Memory B cell (primary cell): ENCODE measurements at places on chromosomes 1 and 21.

DNA sequence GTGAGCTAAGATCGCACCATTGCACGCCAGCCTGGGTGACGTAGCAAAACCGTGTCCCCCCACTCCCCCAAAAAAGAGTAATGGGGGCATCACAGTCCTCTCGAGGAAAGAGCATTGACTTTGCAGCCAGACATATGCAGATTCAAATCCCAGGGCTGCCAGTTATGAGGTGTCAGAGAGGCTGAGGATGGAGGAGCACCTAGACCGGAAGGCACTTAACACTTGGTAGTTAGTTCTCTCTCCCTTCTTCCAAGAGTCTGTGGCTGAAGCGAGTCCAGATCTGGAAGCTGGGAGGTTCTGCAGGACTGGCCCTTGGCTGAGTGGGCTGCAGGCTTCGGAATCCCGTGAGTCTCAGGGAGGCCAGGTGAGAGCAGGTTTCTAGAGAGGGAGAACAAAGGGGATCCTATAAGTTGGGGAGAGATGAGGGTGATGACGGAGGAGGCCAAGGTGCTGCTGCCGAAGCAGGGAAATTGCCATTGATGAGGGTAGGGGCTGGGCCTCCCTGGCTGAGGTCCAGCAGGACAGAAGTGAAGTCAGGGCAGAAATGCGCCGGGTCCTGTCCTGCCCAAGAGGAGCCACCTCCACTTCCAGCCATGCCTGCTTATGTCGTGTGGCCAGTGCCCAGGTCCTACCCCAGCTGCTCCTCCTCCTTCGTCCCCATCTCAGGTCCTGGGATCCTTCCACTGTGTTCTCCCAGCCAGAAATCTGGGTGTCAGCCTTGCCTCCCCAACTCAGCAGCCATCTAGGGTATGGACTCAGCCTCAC lies 13.3 kb upstream of the SPOCD1 start:
- DNase-seq, result no peak

- DNase-seq, result no peak
These were observed 390.0 kb upstream of the USP24 start for GRCh38 chr1:55605155-55605554.

GRCh38 chr1:94178901-94179300 lies 58.0 kb upstream of the ABCA4 start:
- DNase-seq, result no peak

GRCh38 chr1:28175955-28176485 lies 470 bp downstream of the PTAFR start:
- no peak for DNase-seq

- peak; percentile 64 for DNase-seq
These were observed 5.8 kb downstream of the IFI16 start for GRCh38 chr1:159015440-159015909.

DNA sequence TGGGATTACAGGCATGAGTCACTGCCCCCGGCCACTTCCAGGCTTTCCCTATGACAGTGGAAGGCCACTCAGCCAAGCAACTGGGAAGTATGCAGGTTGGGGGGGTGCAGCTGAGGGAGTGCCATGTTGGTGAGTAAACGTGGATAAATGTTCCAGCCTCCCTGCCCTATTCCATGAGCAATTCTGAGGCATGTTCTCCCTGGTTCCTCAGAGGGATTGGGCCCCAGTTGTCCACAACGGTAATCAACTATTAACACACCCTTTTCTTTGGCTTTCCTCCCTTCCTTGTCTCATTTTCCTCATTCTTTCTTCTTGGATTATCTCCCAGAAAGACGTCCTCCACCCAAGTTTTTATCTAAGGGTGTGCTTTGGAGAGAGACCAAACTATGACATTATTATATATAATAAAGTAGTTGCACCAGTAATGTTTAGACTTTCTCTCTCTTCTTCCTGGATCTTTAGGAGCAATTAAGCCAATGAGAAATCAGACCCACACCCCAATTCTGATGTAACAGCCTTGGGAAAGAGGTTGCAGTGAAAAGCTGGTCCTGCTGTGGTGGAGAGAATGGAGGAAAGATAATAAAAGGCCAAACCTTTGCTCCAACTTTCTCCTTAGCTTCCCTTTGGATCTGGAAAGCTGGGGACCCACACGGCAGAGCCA lies 6.8 kb upstream of the SLAMF9 start:
- no peak for DNase-seq

DNA sequence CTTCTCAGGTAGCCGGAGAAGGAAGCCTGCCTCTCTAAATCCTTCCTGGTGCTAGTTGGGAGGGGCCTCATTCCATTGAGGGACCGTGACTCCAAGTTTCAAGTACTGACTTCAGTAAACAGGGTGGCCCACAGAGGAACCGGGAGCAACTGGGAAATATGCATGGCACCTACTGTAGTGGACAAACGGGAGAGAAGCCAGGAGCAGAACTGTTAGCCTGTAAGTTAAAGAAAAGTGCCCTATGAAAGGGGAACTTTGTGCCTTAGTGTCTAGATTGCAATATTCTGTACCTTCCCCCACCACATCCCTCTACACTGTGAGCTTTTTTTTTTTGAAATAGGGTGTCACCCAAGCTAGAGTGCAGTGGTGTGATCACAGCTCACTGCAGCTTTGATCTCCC lies 33.2 kb upstream of the KANK4 start:
- DNase-seq, result no peak

- no peak for DNase-seq
These were observed 371.8 kb downstream of the PBX1 start for GRCh38 chr1:164930833-164931232.

- DNase-seq, result no peak
These were observed 112.2 kb upstream of the FMN2 start for GRCh38 chr1:239979456-239979855.

DNA sequence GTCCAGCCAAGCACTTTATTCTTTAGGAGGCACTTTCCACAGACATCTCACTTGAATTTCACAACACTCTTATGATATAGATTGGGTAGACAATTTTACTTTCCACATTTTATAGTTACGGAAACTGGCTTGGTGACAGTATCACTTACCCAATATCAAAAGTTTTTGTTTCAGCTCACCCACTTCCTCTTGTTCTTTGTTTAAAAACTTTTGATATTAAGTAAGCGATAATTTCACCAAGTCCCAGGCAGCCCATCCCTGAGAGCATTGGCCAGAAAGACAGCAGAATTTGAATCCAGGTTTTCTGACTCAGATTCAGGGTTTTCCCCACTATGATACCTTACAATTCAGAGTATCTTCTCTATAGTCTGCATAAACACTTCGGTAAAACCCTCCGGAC lies 60.0 kb downstream of the LRIG2 start:
- DNase-seq, result no peak

DNA sequence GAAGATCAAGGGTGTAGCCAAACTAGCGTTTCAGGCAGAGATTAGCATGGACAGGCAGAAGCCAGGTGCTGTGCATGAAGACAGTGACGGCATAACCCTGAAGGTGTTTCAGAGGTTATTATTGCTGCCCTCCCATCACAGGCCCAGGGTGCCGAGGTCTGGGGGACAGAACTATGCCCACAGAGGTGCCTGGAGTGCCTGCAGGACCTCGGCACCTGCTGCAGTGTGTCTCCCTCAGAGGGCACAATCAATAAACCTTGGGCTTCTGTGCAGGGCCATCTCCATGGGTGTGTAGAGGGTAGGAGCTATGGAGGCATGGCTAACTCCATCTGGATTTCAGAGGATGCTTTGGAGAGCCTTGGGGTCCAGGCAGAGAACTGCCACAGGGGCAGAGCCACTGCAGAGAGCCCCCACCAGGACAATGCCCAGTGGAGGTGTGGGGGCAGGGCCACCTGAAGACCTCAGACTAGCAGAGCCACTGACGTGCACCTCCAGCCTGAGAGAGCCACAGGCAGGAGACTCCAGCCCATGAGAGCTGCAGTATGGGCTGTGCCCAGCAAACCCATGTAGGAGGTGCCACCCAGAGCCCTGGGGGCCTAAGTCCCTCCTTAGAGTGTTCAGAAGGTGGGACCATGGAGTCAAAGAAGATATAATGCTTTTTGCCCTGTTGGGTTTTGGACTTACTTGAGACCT lies 5.7 kb upstream of the ABCG1 start:
- DNase-seq, result no peak

DNA sequence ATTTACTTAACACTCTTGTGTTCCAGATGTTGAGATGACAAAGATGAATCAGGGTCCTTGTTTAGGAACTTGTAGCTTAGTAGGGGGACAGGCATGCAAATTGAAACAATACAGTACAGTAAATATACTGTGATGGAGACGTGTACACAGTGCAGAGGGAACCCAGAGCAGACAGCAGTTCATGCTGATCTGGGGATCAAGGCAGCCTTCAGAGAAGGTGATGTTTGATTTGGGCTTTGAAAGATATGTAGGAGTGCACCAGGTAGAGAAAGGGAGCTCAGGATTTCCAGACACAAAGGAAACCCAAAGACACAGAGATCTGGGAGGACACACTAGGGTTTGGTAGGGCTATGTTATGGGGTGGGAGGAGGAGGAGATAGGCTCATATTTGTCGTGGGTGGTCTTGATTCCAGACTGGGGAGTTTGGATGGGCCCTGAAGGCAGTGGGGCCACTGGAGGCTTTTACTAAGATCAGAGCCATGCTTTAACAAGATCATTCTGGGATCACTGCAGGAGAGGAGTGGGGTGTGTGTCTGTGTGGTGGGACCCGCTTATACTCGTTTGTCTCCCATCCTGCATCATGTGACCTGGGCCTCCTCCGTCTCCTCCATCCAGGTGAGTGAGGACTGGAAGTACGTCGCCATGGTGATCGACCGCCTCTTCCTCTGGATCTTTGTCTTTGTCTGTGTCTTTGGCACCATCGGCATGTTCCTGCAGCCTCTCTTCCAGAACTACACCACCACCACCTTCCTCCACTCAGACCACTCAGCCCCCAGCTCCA lies 7.8 kb downstream of the CHRNB2 start:
- no peak for DNase-seq

- DNase-seq, result no peak
These were observed 38.7 kb downstream of the GFI1 start for GRCh38 chr1:92447976-92448375.

DNA sequence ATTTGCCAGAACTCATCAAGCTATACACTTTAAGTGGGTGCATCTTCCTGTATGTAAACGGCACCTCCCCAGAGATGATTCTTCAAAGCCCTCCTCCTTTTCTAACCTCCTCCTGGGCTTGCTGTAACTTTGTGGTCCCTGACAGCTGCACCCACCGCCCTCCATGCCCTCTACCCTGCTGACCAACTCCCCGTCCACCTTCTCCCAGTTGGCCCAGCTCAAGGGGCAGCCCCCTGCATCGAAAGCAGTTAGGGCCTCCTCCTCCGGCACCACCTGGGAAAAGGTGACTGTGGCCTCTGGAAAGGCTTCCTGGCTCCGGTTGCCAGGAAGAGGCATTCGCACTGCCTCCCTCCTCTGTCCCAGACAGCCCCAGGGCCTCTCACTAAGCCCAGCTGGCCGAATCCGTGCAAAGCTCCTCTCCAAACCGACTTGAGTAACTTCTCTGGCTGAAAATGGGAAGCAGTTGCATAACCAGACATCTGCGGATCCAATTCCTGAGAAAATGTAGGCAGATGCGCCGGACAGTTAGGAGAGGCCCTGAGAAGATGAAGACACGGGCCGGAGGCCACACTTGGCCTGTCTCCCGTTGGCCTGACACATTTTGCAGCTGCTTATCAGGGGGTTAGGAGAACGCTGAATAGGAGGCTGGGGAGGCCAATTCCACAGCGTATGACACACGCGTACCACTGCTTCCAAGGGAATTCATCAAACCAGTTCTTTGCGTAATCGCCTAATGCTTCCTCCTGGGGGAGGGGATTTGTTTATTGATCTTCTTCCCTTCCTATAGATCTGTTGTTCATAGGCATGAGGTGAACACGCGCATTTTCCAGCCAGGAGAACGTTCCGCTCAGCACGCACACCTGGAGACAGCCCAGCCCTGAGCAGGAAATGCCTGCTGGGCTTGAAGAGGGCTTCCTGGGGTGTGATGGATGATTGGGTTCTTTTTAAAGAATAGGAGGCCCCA lies 48.7 kb upstream of the COL6A2 start:
- DNase-seq, result no peak

GRCh38 chr1:69196071-69196470 lies 371.7 kb upstream of the LRRC7 start:
- no peak for DNase-seq

GRCh38 chr1:241592273-241592958 lies 47.8 kb downstream of the CHML start:
- DNase-seq, result no peak

GRCh38 chr1:14921057-14921456 lies 232.5 kb upstream of the TMEM51 start:
- no peak for DNase-seq

GRCh38 chr1:86696522-86696921 lies 7.9 kb upstream of the SH3GLB1 start:
- DNase-seq, result no peak

- no peak for DNase-seq
These were observed 60.7 kb downstream of the ACOT7 start for GRCh38 chr1:6332821-6333220.

DNA sequence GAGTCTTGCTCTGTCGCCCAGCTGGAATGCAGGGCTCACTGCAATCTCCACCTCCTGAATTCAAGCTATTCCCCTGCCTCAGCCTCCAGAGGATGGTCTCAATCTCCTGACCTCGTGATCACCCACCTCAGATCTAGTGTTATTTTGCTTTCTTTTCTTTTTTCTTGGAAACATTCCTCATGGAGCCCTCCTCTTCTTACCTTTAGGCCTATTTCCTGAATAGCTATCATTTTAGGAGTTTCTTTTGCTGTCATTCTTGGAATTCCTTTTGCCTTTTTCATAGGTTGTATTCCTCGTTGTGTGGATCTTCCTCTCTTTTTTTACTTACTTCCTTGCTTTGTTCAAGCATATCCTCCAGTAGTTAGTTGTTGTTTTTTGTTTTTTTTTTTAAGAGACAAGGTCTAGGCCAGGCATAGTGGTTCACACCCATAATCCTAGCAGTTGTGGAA lies 173.8 kb downstream of the RASAL2 start:
- no peak for DNase-seq

GRCh38 chr1:46342084-46342656 lies 1.6 kb downstream of the NSUN4 start:
- DNase-seq, result no peak

- DNase-seq, result no peak
These were observed 91.3 kb downstream of the RWDD3 start for GRCh38 chr1:95325349-95325748.

GRCh38 chr1:17045634-17046333 lies 8.0 kb downstream of the SDHB start:
- peak; percentile 25 for DNase-seq
